ENCODE measurements at places on chromosomes 16 and 17. TPM values are rescaled to one million over a fixed set of nuclear protein-coding genes. Genes with fewer than 3 reads are reported as not detected.

DNA sequence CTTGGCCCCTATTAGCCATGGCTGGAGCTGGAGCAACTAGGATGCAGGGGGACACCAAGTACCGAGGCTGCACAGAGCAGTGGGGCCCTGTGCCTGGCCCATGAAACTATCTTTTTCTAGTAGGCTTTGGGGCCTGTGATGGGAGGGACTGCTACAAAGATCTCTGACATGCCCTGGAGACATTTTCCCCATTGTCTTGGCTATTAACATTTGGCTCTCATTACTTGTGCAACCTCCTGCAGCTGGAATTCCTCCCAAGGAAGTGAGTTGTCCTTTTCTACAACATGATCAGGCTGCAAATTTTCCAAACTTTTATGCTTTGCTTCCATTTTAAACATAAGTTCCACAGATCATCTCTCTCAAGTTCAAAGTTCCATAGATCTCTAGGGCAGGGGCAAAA is 174.7 kb upstream of the ANKFN1 start:
- DNase-seq = no peak

GRCh38 chr17:15124746-15125145 is 140.4 kb downstream of the PMP22 start:
- no peak for DNase-seq

The CA5A gene
- not detected for total RNA-seq

GRCh38 chr16:64144617-64145016 is 977.2 kb downstream of the CDH11 start:
- DNase-seq = no peak

DNA sequence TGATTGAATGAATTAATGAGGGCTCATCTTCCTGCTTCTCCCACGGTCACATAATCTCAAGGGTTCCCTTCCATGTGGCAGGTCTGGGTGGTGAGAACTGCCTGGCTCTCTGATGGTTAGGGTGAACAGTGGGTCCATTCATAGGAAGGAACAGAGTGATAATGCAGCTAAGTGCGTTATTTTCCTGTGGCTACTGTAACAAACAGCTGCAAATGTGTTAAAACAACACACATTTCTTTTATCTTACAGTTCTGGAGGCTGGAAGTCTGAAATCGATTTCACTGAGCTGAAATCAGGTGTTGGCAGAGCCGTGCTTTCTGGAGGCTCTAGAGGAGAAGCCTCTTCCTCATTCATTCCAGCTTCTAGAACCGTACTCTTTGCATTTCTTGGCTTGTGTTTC is 95.3 kb downstream of the BMERB1 start:
- DNase-seq = no peak

GRCh38 chr16:87635541-87636049 is 33.3 kb downstream of the JPH3 start:
- peak; percentile 55 for DNase-seq

GRCh38 chr17:28501421-28502284 is 4.5 kb upstream of the FOXN1 start:
- no peak for DNase-seq

The EVI2A gene
- total RNA-seq = 41.5 TPM

GRCh38 chr17:9902120-9902519 is 3.0 kb downstream of the RCVRN start:
- no peak for DNase-seq

The CEP112 gene
- 4.3 TPM for total RNA-seq

GRCh38 chr16:8956265-8957062 is 7.2 kb downstream of the USP7 start:
- no peak for DNase-seq

The POLR2A gene
- total RNA-seq = 572 TPM

The SPAG7 gene
- total RNA-seq = 39.0 TPM

- DNase-seq = no peak
Measured at GRCh38 chr17:42167807-42168206, 13.0 kb upstream of the RAB5C start.

GRCh38 chr16:82567175-82567574 is 59.6 kb upstream of the CDH13 start:
- DNase-seq = no peak

DNA sequence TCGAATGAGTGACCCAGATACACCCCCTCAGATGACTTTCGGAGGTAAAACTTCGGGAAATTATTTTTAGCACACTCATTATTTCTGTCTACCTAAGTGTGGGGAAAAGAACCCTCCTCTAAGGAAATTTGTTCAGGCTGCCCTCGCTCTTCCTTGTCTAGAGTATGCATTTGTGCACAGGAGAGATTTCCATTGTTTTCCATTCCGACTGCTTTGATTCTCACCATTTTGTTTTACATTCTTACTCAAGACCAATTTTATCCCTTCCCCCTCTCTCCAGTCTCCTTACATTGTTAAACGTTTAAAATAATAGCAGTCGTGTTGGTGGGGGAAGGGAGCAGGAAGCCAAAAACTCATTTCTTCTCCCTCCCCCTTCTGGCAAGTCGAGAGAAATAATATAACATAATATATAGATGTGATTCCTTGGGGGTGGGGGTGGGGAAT is 1.5 kb upstream of the CHD3 start:
- DNase-seq = no peak

GRCh38 chr16:2092866-2093265 is 42.8 kb downstream of the PKD1 start:
- no peak for DNase-seq

DNA sequence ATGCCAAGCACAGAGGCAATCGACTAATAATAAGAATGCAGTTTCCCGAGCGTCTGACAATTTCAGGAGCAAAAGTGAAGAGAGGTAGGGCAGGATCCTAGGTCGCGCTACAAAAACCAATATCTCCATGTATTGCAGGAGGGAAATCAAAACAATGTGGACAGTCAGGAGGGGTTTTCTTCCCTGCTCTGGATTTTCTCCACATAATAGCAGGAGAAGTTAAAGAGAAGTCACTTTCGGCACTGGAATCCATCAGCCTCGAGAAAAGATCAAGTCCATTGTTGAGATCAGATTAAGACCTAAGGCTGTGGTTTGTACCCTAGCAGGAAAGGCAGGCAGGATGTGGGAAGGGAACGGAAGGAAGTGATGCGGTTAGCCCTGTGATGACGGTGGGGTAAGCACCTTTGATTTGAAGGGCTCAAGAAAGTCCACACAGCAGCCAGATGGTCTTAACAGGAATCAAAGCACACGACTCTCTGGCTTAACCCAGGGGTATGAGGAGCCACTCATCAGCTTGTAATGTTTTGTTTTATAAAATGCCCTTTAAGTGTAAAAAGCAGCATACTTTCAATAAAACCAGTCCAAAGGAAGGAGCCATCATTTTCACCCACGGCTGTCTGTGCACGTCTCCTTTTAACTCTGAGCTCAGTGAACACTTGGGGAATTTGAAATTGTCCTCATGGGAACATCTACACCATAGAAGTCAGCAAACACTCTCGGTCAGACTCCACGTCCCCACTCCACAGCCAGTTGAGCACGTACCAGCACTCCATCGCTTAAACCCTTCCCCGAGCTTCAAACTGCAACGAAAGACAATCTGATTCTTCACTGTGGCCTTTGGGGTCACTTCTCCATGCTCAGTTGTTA is 15.8 kb upstream of the AKTIP start:
- DNase-seq = peak; percentile 41

DNA sequence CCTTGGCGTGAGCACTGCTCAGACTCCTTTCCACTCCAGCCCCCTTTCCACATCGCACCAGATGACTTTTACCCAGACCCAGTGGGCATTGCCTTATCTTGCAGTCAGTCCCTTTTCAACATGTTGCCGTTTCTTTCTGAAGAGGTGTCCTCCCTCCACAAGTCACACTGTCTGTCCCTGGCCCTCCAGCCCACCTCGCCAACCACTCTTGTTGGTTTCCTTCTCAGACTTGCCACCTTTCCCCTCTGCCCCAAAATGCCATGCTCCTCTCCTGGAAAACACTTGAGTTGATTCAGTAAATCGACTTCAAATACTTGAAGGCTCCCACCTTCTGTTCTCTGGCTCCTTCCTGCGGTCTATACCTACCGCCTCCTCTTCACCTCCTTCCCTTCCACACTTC is 7.5 kb upstream of the ADAM11 start:
- DNase-seq = no peak

The SPHK1 gene
- total RNA-seq = 2.4 TPM

DNA sequence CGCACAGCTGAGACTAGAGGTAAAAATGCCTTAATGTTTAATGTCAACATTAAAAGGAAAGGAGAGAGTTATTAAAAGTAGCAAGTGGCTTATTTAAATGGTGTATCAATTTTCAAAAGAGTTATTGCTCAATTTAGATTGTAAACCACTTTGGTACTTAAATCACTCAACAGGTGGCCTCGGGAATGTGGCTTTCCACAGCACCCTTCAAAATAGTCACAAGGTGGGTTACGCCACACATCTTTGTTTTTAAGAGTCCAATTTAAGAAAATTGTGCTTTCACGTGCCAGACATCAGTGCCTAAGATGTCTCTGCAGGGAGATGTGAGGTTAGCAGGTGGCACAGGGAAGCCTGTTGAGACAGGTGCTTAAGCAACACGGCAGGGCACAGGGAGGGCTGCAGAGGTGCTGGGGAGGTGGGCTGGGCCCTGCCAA is 27.5 kb upstream of the ADCY7 start:
- DNase-seq = no peak

GRCh38 chr17:58513965-58514769 is at the start of gene MTMR4:
TSS of gene MTMR4 (minus strand) at chr17:58514638. CDS start at chr17:58514407, 231 bp downstream.
- DNase-seq = peak; percentile 64

The ATF7IP2 gene
- 86.7 TPM for total RNA-seq

The PRSS27 gene
- total RNA-seq = 0.83 TPM
